Upper lobe of right lung (tissue), 1 donor: ENCODE measurements at places on chromosomes 4 and X. TPM values are rescaled to one million over a fixed set of nuclear protein-coding genes. Genes with fewer than 3 reads are reported as not detected.

The GLUD2 gene
- 1.6 TPM for total RNA-seq

DNA sequence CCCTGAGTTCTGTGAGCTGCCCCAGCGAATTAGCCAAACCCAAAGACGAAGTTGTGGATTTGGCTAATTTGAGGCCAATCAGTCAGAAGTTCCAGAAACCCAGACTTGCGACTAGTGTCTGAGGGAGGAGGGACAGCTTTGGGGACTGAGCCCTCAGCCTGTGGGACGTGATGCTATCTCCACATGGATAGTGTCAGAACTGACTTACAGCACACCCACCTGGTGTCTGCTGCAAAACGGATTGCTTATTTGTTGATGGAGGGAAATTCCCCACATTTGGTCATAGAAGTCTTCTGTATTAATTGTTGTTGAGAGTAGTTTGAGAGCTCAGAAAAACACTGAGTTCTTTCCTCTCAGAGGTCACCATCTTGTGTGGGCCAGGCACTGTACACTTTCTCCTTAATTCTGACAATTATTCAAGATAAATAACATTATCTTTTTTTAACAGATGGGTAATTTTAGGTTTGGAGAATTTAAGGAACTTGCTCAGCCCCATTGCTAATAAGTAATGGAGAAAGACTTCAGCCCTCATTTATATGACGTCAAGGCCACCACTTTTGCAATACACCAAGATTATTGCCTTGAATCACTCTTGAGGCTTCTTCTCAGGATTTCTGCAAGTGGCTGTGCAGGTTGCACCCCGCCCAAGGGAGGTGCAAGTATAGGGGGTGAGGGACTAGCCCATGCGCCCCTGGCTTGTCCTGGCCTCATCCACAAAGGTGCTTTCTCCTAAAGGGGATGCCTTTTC, 16.7 kb downstream of the CLRN2 start:
- H3K36me3 ChIP-seq, result no peaks in the 10 kb centered on the region
- no peak for DNase-seq
- H3K4me1 ChIP-seq, result no peaks in the 10 kb centered on the region
- no peaks in the 10 kb centered on the region for H3K27me3 ChIP-seq

The NXF2B gene
- not detected for total RNA-seq

The TEX11 gene
- total RNA-seq, result not detected

The CHRDL1 gene
- 95.8 TPM for total RNA-seq

- H3K4me3 ChIP-seq, result no peak overlapping the region
- no peak for DNase-seq
- no peaks in the 10 kb centered on the region for H3K36me3 ChIP-seq
- H3K27me3 ChIP-seq, result no peaks in the 10 kb centered on the region
These were observed 177.0 kb downstream of the CAMK2D start for GRCh38 chr4:113584407-113585150.

DNA sequence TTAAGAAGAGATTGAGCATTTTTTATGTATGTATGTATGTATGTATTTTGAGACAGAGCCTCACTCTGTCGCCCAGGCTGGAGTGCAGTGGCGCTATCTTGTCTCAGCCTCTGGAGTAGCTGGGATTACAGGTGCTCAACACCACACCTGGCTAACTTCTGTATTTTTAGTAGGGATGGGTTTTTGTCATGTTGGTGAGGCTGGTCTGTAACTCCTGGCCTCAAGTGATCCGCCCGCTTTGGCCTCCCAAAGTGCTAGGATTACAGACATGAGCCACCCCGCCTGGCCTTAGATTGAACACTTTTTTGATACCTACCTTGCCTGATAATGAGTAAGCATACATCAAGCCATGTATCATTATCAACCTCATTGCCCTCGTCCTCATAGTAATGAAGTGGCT, 2.7 kb downstream of the N4BP2 start:
- DNase-seq, result no peak
- peaks cover 18% of the 10 kb centered on the region for H3K4me1 ChIP-seq
- no peaks in the 10 kb centered on the region for H3K27me3 ChIP-seq
- H3K36me3 ChIP-seq, result no peaks in the 10 kb centered on the region

DNA sequence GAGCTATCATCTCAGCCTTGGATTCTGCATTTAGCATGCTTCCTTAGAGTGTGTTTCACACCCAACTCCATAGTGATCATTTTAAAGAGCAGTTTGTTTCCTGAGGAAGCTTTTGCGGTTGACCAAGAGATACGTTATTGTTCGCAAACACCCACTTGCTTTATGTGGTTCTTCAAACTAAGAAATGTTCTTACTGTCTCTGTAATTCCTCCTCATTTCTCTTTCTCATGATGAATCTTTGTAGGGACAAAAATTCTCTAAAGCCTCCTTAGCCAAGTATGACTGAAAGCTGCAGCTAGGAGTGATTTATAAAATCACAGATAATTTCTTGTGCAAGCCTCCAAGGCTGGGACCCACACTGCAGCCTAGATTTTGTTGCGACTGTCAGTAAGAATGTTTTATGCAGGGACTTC, 10.0 kb downstream of the TNIP3 start:
- H3K4me1 ChIP-seq, result peaks cover 18% of the 10 kb centered on the region
- no peak overlapping the region for H3K27ac ChIP-seq
- DNase-seq, result no peak
- no peaks in the 10 kb centered on the region for H3K27me3 ChIP-seq
- no peaks in the 10 kb centered on the region for H3K36me3 ChIP-seq
- H3K4me3 ChIP-seq, result no peak overlapping the region

GRCh38 chr4:61293707-61294400, 93.7 kb downstream of the ADGRL3 start:
- no peaks in the 10 kb centered on the region for H3K27me3 ChIP-seq
- H3K27ac ChIP-seq, result no peak overlapping the region
- DNase-seq, result no peak

- H3K27me3 ChIP-seq, result no peaks in the 10 kb centered on the region
- no peak for DNase-seq
- H3K36me3 ChIP-seq, result no peaks in the 10 kb centered on the region
- H3K27ac ChIP-seq, result no peak overlapping the region
- no peaks in the 10 kb centered on the region for H3K4me1 ChIP-seq
- H3K4me3 ChIP-seq, result no peak overlapping the region
These were observed 84.1 kb downstream of the NHS start for GRCh38 chrX:17459008-17459611.

The FAM47A gene
- not detected for total RNA-seq

GRCh38 chr4:184313702-184314659, 96.3 kb upstream of the ENPP6 start:
- no peaks in the 10 kb centered on the region for H3K27me3 ChIP-seq
- H3K4me1 ChIP-seq, result no peaks in the 10 kb centered on the region
- DNase-seq, result no peak
- H3K36me3 ChIP-seq, result no peaks in the 10 kb centered on the region
- H3K4me3 ChIP-seq, result no peak overlapping the region

DNA sequence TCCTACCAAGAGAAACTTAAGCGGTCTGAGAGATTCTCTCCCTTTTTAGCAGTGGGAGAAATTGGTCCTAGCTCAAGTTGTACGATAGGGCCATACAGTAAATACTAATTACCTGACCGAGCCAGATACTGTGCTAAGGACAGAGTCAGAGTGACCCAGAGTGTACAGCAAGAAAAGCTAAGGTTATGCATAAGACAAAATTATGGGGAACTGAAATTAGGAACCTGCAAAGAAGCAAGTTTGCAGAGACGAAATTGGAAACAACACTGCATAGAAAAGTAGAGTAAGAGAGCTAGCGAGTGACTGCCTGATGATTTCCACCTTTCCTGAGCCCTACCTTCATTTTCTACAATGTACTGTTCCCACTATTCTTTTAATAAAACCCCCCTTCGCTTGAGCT, 278.1 kb downstream of the NKX6-1 start:
- peaks cover 4% of the 10 kb centered on the region for H3K4me1 ChIP-seq
- no peaks in the 10 kb centered on the region for H3K27me3 ChIP-seq
- H3K4me3 ChIP-seq, result no peak overlapping the region
- H3K36me3 ChIP-seq, result no peaks in the 10 kb centered on the region
- no peak for DNase-seq
- H3K27ac ChIP-seq, result no peak overlapping the region

The CC2D2A gene
- total RNA-seq, result 15.5 TPM

The SPACA5 gene
- total RNA-seq, result not detected

GRCh38 chrX:96403446-96403845, 281.2 kb upstream of the DIAPH2 start:
- no peak overlapping the region for H3K27ac ChIP-seq
- no peaks in the 10 kb centered on the region for H3K27me3 ChIP-seq
- no peaks in the 10 kb centered on the region for H3K4me1 ChIP-seq
- H3K4me3 ChIP-seq, result no peak overlapping the region

DNA sequence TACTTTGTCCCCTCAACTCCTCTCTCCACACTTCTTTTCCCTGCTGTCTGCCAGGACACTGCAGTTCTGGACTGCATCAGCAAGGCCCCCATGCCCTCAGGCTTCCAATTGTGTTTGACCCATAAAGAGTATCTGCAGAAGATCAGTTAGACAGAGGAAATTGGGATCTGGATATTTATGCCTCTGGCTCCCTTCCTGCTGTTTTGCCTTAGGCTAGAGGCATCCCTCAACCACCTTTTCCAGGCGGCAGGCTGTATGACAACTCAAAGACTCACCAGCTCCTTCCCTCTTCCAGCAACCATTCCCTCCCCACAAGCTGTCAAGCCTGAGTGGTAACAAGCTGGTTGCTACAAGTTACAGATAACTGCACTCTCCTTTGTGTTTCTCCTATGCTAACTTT, 66.4 kb upstream of the NDP start:
- H3K4me1 ChIP-seq, result no peaks in the 10 kb centered on the region
- no peak overlapping the region for H3K27ac ChIP-seq

The RNF128 gene
- 18.1 TPM for total RNA-seq

The GPR173 gene
- total RNA-seq, result 1.3 TPM

The COL25A1 gene
- 0.75 TPM for total RNA-seq

The SMR3B gene
- total RNA-seq, result not detected

The C4orf50 gene
- 0.12 TPM for total RNA-seq

The FAM236B gene
- not detected for total RNA-seq

The CFAP47 gene
- total RNA-seq, result not detected

DNA sequence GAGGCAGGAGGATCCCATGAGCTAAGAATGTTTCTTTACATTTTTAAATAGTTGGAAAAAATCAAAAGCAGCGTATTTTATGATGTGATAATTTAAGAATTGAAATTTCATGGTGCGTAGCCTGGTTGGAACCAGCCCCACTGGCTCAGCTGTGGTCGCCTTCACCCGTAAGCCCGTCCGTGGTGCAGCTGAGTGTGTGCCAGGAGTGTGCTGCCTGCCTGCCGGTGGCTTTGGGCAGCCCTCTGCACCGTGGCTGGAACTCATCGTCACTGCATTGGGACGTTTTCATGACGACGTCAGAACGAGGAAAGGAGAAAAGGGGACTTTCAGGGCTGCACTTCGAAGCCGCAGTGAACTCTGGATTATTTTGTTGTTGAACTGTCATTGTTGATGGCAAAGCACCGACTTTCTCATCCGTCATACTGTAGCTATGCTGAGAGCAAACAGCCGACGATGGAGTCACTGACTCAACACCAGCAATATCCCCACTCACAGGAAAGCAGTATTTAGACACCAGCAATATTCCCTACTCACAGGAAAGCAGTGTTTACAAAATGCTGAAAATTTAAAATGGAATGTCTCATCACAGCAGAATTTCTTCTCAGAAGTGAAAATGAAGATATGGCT, 35.1 kb downstream of the PCGF3 start:
- H3K27ac ChIP-seq, result no peak overlapping the region
- H3K4me3 ChIP-seq, result no peak overlapping the region
- H3K36me3 ChIP-seq, result peaks cover 38% of the 10 kb centered on the region
- no peaks in the 10 kb centered on the region for H3K4me1 ChIP-seq
- DNase-seq, result no peak
- H3K27me3 ChIP-seq, result no peaks in the 10 kb centered on the region

The SPANXN3 gene
- not detected for total RNA-seq

GRCh38 chrX:149151805-149152757, 353.0 kb downstream of the IDS start:
- DNase-seq, result no peak
- no peaks in the 10 kb centered on the region for H3K36me3 ChIP-seq
- no peaks in the 10 kb centered on the region for H3K4me1 ChIP-seq
